ENCODE measurements at places on chromosomes 3 and 15.

- no peak for DNase-seq
These were observed 940 bp upstream of the ACY1 start for GRCh38 chr3:51982352-51982837.

DNA sequence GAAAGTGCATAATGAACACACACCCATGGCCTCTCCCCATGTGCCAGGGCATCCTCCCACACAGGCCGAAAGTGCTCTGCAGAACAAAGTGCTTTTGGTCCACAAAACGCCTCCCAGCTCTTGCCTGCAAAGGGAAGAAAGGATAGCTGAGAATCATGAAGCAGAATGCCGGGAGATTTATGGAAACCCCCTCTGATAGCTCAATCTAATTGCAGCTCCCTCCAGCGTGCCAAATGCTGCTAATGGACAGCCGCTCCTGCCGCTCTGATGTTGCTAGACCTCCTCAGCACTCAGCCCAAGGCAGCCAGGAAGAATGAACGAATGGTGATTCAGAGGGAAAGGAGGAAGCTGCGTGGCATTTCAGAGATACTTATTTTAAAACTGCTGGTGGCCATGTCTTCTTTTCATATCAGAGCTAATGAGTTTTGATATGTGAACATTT, 145.3 kb downstream of the TJP1 start:
- no peak for DNase-seq

DNA sequence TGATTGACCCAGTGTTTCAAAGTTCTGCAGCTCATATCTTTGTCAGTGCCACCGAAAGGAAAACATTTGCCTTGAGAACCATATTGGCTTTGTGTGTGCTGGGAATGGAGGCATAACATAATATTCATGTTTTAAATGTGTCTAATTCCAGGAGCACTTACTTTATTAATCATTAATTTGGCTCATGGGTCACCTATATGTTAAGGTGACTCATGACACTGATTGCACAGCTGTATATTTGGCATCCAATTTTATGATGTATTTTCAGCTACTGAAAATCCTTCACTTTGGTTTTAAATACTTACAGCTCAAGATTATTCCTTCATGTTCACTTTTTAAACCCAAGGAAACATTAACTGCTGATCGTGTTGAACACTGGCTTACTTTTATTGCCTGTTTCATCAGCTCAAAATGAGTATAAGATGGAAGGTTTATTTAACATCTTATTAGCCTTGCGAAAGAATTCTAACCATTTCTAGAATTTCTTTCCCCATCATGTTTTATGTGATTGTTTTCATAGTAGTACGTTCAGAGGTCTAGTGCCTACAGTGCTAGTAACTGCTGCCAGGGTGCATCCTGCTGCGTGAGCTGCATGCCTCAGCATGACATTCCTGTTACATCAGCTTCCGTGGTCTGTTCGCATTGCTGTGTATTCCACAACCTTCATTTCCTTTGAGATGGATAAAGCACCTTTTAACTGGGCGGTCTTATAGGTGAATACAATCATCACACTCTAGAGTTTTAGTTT, 63.7 kb downstream of the LRCH3 start:
- no peak for DNase-seq

- no peak for DNase-seq
These were observed 11.0 kb upstream of the ADCY5 start for GRCh38 chr3:123459862-123460261.

- no peak for DNase-seq
These were observed 76.0 kb downstream of the THSD4 start for GRCh38 chr15:71191296-71191695.

DNA sequence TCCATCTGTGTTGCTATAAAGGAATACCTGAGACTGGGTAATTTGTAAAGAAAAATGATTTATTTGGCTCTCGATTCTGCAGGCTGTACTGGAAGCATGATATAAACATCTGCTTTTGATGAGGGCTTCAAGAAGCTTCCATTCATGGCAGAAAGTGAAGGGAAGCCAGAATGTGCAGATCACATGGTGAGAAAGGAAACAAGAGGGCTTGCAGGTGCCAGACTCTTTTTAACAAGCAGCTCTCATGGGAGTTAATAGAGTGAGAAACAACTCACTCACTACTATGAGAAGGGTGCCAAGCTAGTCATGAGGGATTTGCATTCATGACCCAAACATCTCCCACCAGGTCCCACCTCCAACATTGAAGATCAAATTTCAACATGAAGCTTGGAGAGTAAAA, 247.2 kb downstream of the ZIC4 start:
- no peak for DNase-seq

GRCh38 chr3:43959498-43960447, 269.0 kb downstream of the ABHD5 start:
- no peak for DNase-seq

GRCh38 chr3:9501226-9501625, 52.4 kb downstream of the LHFPL4 start:
- DNase-seq = no peak

- DNase-seq = no peak
These were observed 27.6 kb downstream of the SUCNR1 start for GRCh38 chr3:151900884-151901643.

GRCh38 chr3:8576841-8577571, 67.6 kb downstream of the SSUH2 start:
- DNase-seq = no peak

DNA sequence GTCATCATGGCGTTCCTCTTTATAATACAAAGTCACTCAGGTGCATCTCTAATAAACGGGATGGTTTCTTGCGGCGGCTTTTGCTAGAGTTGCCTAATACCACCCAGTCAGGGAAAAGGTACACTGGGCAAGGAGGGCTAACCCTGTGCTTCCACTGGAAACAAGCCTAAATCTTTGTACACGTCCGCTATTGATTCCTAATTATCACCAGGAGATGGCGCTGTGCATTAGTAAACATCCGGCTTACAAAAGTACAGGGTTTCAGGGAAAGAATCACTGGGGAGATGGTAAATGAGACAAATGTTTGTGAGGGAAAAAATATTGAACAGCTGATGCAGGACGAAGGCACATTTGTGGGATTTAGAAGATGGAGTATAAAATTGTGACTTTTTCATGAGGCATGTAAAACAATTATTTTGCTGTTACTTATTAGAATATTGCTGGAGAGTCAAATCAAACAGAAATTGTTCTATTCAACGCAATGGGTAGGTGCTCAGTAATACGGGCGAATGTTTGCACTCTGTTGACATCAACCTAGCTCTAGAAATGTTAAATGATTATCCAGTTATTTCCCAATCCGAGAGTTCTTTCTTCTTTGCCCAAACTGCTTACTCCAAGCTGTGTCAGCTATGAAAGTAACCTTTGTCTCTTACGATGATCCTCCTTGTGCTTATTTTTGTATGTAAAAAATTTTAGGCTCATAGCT, 50.6 kb downstream of the GMNC start:
- peak; percentile 51 for DNase-seq

DNA sequence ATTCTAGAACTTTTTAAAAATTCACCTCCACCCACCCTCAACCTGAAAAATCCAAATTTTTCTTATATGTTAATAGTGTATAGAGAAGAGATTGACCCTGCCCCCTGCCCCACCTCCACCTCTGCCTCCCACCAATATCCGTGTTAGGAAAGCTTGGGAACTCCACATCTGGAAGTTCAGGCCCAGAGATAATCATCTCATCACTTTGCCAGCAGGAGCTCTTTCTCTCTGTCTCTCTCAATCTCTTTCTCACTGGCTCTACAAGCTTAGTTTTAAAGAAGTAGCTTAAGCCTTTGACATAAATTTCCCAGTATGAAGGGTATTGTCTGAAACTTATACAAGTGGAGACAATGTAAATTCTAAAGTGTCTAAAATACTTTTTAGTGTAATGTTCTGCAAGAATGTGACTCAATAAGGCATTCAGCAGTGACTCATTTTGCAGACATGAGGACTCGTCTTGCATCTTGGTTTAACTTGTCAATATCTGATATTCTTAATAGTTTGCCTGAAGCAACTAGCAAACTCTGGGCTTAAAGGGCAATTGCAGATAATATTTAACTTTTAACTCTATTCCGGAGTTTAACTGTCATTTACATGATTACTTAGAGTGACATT, 299.8 kb upstream of the EPHA3 start:
- DNase-seq = no peak

DNA sequence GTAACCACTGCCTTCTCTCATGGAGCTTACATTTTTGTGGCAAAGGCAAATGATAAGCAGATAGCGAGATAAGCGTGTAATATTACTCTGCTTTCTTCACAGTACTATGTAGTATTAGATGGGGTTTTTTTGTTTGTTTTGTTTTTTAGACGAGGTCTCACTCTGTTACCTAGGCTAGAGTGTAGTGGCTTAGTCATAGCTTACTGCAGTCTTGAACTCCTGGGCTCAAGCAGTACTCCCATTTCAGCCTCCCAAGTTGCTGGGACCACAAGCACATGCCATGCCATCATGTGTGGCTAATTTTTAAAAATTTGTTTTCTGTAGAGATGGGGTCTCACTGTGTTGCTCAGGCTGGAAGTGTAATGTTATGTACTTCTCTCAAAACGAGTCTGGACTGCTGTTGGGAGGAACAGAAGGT, 22.9 kb downstream of the MBNL1 start:
- no peak for DNase-seq

GRCh38 chr15:82650046-82650670, 3.0 kb upstream of the CPEB1 start:
- no peak for DNase-seq

- DNase-seq = no peak
These were observed 114.5 kb downstream of the CD47 start for GRCh38 chr3:107976202-107976800.

DNA sequence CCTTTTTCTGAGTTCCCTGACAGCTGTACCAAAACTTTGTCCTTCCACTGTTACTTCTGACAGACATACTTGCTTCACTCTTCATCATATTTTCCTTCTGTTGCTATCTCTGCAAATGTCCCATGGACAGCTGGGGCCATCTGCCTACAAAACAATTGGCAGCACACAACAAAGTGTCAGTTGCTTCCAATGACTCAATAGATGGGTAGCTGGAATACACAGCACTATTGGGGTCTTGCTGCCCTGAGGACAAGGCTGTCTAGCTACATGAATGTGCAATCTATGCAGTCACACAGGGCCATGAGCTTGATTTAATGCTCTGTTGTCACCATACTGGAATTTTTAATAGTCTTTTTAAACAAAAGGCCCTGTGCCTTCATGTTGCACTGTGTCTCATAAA, 192.8 kb downstream of the DTWD1 start:
- no peak for DNase-seq

GRCh38 chr15:36784098-36784670, 204.8 kb downstream of the CDIN1 start:
- no peak for DNase-seq

DNA sequence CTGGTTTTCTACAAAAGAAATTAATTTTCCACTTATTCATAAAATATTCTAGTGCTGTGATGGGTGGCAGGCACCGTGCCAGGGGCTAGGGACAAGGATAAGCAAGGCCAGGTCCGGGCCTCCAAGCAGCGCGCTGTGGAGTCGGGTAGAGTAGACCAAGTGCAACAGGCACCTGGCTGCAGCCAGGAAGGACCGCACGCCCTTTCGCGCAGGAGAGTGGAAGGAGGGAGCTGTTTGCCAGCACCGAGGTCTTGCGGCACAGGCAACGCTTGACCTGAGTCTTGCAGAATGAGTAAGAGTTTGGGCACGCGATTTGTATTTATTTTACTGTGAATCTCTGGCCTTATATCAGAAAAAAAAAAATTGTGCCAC, at the start of gene CASR:
Gene CASR, plus strand, starts transcription at position 148 of the 372 bp plus-strand sequence. CDS start 70,522 bp downstream, outside the sequence.
- DNase-seq = no peak

GRCh38 chr3:149596134-149596770, 61.6 kb downstream of the WWTR1 start:
- DNase-seq = no peak

GRCh38 chr3:118529554-118529953, 505.1 kb downstream of the IGSF11 start:
- no peak for DNase-seq

DNA sequence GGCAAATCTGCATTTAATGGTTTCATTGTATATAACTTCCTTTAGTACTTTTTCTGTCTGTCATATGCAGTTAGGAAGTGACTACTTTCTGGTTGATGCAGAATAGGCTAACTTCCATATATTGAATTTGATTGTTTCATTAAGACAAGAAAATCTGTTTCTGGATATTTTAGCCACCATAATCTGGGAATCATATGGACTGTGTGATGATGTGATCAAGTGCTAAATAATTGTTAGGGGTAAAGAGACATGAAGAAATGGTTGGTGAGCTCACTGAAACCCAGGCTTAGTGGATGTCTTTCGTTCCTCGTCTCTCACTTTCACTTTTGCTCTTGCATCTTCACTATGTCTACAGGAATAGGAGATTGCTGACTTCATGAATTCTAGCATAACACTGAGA, 3.5 kb upstream of the MNS1 start:
- DNase-seq = peak; percentile 65

- no peak for DNase-seq
These were observed 44.5 kb upstream of the RAD51 start for GRCh38 chr15:40650479-40650878.

- no peak for DNase-seq
These were observed 48.1 kb downstream of the DPPA2 start for GRCh38 chr3:109268181-109268580.

DNA sequence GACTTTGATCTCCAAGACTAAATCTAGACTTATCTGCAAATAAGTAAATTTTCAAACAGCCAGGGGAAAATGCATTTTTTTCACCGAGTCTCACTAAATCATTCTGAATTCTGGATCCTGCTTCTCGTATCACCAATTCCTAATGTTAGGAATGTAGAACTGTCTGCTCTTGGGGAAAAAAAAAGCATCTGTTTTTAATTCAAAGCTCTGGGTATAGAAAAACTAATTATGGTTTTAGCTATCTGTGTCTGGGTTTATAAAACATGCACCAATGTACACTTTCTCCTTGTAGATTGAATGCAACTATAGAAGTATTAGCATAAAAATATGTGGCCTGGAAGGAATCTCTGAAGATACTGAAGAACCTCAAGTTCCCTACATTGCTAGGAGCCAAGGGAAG, 4.8 kb upstream of the CDAN1 start:
- DNase-seq = no peak

DNA sequence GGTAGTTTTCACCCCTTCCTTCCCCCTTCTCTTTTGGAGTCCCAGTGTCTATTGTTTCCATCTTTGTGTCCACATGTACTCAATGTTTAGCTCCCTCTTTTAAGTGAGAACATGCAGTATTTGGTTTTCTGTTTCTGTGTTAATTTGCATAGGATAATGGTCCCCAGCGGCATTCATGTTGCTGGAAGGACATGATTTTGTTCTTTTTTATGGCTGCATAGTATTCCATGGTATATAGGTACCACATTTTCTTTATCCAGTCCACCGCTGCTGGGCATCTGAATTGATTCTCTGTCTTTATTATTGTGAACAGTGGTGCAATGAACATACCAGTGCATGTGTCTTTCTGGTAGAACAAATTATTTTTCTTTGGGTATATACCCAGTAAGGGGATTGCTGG, 7.7 kb upstream of the HDGFL3 start:
- no peak for DNase-seq

- DNase-seq = no peak
These were observed 1029.8 kb upstream of the GBE1 start for GRCh38 chr3:82791241-82791640.

DNA sequence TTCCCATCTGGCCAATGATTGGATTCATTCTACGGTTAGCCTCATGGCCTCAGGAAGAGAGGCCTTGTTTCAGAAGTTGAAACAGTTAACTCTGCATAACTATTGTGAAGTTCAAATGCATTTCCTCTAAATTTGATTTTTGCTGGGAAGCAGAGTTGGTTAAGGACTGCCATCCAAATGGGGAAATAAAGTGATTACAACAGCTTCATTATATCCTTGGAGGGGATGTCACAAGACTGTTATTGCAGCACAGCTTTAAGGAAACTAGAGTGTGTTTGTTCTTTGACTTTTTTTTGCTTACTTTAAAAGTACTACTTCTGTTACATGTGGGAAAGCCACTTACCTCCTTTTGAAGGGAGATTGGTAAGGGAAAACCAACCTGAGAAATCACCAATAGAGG, 164.8 kb downstream of the AKAP13 start:
- DNase-seq = peak; percentile 12
